ENCODE measurements at places on chromosomes 6 and 20.

GRCh38 chr6:150876598-150876997, 11.1 kb downstream of the MTHFD1L start:
- no peak for DNase-seq

DNA sequence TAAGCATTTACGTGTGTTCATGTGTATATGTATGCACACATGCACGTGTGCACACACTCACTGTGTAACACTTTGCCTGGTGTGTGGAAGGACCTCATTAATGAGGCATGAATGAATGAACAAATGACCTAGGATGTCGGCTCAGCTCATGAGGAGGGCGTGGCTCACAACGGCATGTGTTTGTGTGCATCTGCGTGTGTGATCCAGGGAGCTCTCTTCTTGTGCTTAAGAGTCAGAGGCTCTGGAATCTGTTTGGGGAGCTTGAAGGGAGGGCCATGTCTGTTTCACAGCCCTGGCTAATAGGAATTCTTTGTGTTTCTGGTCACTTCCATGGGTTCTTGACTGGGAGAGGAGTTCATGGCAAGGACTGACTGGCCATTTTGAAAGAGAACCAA, 32.7 kb downstream of the TOX2 start:
- DNase-seq = no peak

DNA sequence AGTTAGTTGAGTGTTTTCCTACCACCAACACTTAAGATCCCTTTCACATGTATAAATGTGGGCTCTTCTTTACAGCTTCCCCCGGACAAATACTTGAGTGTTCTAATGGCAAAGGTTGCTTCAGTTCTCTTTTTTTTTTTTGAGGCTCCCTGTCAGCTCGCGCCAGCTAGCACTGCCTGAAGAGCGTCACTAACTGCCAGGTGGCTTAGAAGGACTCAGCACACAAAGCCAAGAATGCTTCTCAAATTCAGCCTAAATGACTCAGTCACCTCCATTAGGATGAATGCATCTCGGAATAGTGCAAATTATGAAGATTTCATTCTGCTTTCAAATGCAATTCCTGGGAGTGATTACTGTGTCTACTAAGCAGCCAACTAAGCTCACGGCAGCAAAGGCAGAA, 150.7 kb upstream of the BTBD3 start:
- no peak for DNase-seq

GRCh38 chr20:11995805-11996567, 78.3 kb downstream of the BTBD3 start:
- no peak for DNase-seq

DNA sequence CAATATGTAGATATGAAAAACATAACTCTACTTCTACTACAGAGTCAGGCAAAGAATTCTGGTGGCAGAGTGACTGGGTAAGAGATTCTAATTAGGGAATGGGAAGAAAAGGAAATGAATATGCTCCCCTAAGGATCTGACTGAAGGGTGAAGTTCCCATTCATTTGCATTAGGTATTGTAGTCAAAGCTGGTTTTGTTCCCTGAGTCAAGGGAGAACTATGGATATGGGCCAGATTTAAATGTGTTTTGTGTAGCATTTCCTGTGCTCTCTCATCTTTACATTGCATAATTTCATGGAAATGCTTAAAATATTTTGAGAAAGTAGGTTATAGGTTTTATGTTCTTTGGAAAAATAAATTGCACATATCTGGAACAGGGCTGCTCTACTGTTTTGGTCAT, 299.7 kb downstream of the BTBD3 start:
- DNase-seq = no peak

Data from activated gamma-delta T cell treated with anti-CD3 and anti-CD28 coated beads, Interleukin-2, amount 50 U/mL, for 16 hours (primary cell).